ENCODE measurements at places on chromosomes 3 and 15.

DNA sequence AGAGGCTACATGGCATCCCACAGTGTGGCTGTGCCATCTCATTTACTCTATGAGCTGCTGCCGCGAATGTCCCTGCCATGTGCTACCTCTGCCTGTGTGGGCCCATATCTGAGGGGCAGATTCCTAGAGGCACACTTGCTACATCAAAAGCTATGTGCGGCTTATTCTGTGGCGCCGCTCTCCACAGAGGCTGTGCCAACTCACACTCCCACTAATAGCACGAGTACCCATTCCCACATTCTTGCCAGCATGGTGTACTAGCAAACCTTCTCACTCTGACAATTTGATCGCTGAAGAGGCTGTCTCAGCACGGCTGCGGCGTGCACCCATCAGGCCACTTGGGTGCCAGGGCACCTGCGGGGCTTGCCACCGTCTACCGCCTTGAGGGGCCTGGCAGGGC is 31.2 kb upstream of the MUSTN1 start:
- DNase-seq: no peak

DNA sequence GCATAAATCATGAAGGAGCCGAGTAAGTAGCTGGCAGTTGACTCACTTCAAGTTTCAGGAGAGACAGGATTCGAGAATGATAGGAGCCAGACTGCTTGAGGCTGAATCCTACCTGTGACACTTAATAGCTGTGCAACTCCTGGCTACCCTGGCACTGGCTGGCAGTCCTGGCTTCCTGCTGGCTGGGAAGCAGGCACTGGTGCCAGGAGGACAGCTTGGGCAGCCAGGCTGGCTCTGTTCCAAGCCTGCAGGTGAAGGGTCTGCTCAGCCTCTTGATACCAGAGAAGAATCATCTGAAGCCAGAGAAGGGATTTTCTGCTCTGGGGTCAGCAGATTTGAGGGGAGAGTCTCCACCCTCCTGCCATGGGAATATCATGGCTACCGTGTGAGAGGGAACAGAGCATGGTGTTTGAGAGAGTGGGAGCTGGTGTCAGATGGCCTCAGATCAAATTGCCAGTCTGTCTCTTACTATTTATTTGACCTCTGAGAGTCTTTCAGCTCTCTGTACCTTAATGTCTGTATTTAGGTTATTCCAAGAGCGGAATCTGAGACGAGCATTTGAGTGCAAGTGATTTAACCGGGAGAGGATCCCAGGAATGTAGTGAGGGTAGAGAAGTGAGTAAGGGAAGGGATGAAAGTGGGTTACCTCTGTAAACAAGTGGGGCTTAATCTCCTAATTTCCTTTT is 4.4 kb upstream of the XIRP1 start:
- DNase-seq: no peak

DNA sequence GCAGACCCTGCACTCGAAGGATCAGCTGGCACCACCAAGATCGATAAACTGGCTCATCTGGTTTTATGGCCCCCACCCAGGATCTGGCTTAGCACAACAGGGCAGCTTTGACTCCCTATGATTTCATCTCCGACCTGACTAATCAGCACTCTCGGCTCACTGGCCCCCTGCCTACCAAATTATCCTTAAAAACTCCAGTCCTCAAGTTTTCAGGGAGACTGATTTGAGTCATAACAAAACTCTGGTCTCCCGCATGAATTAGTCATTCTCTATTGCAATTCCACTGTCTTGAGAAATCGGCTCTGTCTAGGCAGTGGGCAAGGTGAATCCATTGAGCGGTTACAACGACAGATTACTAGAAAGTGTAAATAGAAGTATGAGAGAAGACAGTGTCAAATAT is 521.9 kb upstream of the RGMA start:
- no peak for DNase-seq

- DNase-seq: no peak
These were observed 66.7 kb upstream of the CORO2B start for GRCh38 chr15:68512052-68512451.

GRCh38 chr15:85993116-85993515 is 86.6 kb upstream of the AGBL1 start:
- DNase-seq: no peak

- DNase-seq: no peak
These were observed 22.3 kb downstream of the MLH1 start for GRCh38 chr3:37015642-37016041.

DNA sequence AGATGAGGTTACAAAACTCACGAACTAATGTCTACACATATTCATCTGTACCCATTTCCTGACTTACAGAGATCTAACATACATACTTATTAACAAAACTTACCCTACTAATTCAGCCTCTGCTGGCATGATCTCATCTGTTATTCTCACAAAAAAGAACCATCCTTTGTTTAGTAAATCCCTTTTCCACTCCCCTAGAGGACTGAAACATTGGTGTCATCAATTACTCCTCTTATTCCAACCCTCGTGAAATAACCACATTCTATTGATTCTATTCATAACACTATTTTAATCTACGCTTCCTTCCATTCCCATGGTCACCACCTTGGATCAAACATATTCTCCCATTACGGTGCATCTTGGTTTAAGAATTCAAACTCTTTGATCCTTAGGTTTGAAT is 505.9 kb downstream of the SI start:
- DNase-seq: no peak

DNA sequence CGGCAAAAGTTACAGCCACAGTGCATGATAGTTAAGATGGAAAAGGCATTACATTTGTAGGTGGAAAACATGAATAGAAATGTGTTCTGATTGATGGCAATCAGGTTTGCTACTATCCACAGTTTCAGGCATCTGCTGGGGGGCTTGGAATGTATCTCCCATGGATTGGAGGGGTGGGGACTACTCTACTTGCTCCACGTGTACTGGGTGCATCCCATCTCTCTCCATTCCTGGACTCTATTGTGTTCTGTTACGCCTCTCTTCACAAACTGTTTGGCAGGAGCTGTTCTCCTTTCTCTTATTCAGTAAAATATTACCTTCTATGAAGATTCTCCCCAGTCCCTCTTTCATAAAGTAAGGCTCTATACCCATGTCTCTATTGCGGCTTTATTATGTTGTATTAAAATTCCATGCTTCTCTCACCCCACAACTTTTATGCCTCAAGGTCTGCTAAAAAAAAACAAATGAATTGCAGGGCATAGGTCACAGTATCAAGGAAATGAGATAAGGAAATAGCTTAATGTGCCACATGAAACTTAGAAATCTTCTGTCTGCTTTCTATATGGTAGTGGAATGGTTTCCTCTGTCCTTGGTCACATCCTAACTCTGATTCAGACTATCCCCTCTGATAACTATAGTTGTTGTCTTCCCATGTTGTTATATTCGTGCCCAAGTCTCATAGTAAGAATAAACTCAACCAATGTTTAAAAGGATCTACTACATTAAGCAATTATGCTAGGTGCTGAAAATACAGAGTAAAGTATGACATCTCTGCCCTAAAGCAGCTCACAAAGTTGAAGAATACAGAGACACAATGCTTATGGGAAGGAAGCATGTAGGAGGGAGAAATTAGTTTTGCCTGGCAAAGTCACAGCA is 43.2 kb downstream of the LRRFIP2 start:
- DNase-seq: no peak
